Keratinocyte (primary cell): ENCODE measurements at places on chromosomes 7 and 10.

GRCh38 chr7:118502235-118502634 lies 277.7 kb downstream of the ANKRD7 start:
- DNase-seq: no peak

- DNase-seq: no peak
Measured at GRCh38 chr10:121248266-121248665, 350.0 kb downstream of the FGFR2 start.

GRCh38 chr10:32051926-32052325 lies 4.3 kb downstream of the KIF5B start:
- no peak for DNase-seq

DNA sequence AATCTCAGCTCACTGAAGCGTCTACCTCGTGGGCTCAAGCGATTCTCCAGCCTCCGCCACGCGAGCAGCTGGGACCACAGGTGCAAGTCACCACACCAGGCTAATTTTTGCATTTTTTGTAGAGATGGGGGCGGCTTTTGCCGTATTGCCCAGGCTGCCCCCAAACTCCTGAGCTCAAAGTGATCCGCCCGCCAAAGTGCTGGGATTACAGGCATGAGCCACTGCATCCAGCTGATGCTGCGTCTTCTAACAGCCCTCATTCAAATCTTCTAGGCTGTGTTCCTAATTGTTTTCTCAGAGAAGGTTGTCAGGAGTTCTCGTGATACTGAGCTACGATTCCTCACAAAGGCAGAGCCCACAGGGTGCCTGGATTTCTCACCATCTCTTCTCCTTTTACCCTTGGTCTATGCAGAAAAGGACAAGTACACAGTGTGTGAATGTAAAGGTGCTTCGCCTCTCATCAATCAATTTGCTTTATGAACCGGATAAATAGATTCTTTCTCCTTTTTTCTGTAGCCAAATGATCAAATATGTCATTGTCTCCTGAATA lies 247.3 kb upstream of the PTN start:
- no peak for DNase-seq

DNA sequence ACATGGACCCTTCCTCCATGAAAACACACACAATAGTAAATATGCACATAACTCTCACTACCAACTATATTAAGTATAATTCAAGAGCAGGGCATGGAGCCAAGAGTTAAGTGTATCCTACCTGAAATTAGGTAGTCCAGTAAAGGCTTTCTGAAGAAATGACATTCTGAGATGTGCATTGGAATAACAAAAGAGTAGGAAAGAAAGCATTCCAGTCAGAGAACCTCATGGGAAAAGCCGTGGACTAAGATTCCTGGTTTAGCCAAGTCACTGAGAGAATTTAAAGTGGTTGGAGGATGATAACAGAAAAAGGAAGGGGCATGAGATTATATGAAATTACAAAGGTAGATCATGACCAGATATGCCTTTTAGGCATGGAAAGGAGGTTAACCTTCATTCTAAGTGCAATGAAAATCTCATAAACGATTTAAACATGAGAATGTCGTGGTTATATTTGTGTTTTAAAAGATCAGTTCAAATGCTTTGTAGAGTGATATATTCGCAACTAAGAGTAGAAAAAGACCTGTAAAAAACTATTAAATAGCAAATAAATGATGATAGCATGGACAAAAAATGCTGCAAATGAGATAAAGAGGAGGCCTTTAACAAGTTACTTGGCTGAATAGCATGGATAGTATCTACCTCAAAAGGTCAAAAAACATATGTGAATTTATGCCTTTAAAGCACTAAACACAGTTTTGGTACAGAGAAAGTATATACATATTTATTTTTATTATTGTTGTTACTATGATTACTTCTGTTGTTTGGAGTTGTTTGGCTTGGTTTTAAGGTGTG lies 767.4 kb upstream of the GHITM start:
- DNase-seq: no peak

- no peak for DNase-seq
Measured at GRCh38 chr7:131781-132482, 60.4 kb upstream of the FAM20C start.
